NCI-H82 (cell line): ENCODE measurements at places on chromosomes 1 and 21.

DNA sequence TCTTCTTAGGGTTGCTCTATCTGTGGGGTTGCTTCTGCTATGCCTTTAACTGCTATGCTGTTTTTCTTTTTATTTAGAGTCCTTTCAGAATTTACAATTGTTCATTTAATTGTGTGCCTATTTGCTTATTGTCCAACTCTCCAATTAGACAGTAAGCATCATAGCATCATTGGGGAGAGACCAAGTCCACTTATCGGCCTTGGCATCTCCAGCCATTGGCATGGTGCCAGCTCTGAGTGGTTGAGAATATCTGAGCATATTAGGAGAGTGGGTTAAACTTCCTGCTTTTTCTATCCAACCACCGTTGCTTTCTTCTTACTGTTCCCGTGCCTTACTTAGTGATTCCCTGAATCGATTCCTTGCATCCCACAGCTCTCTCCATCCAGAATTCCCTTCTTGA lies 535.0 kb downstream of the AJAP1 start:
- no peak for DNase-seq

- DNase-seq = peak; percentile 59
These were observed 283.5 kb downstream of the C1orf94 start for GRCh38 chr1:34460193-34460592.

DNA sequence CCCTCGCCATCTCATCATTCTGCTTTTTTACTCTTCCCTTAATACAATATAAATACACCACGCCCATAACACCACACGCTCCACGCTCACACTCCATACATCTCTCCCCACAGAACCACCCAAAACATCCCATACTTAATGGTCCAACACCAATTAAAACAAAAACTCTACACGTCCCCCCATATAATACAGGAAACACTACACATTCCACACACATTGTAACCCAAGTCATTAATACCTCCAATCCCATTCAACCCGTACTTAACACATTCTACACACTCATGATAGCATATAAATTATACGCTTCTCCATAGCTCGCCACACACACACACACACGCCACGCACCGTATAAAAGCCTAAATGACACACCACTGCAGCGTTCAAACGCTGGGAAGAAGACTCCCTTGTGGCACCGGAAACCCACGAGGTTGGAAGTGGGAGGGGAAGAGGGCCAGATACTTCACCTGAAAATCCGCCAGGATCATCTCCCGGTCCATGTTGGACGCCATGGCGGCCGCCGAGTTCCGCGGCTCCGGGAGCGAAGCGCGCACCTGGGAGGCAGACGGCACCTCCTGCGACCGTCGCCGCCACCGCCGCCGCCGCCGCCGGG lies 659 bp downstream of the FAF1 start:
- peak; percentile 69 for DNase-seq

DNA sequence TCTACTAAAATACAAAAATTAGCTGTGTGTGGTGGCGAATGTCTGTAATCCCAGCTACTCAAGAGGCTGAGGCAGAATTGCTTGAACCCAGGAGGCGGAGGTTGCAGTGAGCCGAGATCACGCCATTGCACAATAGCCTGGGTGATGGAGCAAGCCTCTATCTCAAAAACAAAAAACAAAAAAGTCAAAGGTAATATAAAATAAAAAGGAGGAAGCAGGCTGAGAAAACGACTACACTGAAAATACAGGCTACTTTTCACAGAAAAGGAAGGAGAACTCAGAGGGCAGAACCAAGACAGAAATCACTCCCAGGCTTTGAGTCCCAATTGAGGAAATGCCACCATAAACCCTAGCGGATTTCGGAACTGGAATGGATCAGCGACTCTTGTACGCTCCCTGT lies 5.9 kb upstream of the A3GALT2 start:
- no peak for DNase-seq

DNA sequence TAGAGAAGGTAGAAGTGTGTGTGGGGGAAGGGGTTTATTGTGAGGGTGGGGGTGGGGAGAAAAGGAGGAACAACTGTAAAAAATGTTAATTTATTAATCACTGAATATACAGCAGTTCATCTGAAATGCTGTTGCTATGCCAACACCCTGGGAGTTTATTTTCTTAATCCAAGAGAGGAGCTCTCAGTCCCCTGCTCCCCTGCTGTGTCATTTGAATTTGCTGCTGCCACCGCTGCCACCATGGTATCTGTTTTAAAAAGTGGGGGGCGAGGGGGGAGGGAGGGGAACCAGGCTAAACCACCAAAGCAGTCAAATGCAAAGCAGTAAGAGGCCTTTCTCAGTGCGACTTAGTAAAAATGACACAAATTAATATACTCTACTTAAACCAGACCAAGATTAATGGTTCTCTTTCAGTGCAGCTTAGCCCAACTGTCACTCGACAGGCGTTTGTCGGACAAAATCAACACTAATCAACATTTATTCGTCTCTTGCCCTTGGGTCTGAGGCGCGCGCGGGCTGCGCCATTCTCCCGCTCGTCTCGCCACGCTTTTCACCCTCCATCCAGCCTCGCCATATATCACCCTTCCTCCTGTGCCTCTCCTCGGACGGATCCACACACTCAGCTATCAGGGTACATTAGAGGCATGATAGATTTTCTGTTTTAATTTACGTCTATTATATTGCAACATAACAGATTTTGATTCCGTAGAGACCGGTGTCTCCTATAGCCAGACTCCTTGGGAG lies 76.2 kb downstream of the PBX1 start:
- DNase-seq = no peak

DNA sequence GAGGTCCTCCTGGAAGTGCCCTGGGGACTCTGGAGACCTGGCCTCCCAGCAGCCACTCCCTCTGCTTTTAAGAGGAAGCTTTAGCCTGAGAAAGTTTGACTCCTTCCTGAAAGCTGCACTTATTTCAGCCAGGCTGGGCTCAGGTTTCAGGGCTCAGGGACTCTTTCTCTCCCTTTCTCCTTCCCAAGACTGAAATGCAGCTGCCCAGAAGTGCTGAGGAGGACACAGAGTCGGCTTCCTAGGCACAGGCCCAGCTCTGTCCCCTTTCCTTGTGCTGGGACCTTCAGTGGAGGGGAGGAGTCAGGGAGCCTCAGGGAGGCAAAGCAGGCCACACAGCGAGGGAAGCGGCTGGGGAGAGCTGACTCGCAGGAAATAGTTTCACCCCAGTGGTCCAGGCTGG lies 137.3 kb downstream of the NAV1 start:
- no peak for DNase-seq

- DNase-seq = peak; percentile 80
These were observed 626 bp upstream of the HLCS start for GRCh38 chr21:36966821-36967768.

DNA sequence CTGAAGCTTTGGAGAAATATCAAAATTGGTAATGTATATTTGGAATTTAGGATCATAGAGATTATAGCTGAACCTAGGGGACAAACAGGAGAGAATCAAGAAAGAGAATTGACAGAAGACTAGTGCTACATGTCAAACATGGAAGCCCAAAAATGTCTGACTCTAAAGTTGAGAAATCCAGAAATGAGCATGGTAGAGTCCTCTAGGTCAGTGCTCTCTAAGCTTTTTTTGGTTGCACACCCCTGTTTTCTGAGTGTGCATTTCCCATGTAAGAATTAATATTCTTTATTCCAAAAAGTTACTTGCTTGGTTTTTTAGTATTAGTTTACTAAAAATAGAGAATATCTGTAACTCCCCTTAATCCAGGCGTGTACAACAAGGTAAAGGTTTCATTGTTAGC lies 25.6 kb downstream of the NFYC start:
- DNase-seq = no peak

- peak; percentile 76 for DNase-seq
These were observed 16.1 kb downstream of the TNFRSF8 start for GRCh38 chr1:12078938-12079861.

GRCh38 chr1:29196863-29197589 lies 15.3 kb upstream of the SRSF4 start:
- no peak for DNase-seq

- DNase-seq = no peak
These were observed 28.6 kb upstream of the DUSP23 start for GRCh38 chr1:159752135-159752580.

DNA sequence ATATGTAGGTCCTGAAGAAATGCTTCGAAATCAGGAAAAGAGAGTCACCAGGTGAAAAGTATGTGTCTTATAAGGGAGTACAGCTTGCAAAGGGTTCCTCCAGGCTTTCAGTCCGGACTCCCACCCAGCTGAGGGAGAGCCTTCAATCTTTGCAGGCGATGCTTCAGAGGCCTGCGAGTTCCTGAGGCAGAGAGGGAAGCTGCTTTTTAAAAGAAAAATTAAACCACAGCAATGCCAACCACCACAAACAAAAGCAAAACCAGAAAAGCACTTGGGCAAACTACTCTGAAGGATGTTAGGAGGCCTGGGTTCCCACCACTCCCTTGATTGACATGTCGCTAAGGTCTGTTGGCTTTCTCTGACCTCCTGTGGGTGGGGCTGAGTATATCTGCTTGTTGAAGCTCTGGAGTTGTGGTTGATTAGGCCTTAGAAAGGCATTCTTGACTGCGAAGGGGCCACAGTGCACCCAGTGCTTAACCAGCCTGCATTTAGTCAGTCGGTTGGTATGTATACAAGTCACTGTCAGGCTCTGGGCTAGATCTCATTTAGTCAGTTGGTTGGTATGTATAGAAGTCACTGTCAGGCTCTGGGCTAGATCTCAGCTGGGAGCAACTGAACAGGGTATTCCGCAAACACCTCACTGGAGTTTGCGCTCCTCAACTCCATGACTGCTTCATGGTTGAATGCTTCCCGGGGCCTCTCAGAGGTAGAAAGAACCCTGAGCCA lies 1.2 kb downstream of the NIPAL3 start:
- peak; percentile 30 for DNase-seq

DNA sequence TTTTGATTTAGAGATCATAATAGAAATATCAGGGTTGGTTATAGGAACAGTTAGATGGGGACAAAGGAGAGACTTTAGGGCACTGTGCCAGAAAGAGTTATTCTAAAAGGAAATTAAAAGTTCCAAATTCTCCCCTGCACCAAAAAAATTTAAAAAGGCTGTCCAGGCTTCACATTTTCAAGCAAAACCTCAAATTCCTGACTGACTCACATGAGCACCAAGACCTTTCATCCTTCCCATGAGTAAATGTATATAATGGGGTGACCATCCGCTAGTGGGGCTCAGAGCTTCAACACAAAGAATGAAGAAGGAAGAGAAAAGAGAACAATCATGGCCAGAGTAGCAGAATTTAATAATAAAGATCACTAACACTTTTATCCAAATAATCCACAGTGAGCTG lies 131.6 kb upstream of the MROH9 start:
- no peak for DNase-seq

DNA sequence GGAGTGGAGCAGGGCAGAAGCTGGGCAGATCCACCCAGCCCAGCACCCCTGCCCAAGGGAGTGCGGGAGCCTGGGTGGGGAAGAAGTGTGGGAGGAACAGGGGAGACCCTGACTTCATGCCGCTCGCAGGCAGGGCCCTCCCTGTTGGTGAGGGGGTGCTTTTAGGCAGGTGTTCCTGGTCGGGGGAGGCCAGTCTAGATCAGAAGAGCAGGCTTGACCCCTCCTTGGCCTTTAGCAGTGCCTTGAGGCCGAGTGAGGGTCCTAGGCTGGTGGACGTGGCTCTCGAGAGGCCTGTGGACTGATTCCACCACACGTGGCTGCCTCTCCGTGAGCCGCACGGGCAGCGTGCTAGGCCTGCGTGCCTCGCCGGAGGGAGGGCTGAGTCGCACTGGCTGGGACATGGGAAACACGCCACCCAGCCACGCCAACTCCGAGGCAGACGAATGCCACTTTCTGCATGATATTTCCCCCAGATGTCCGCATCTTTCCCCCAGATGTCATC lies 19.4 kb upstream of the COL18A1 start:
- no peak for DNase-seq

- peak; percentile 53 for DNase-seq
These were observed 648 bp upstream of the ADAR start for GRCh38 chr1:154608397-154609270.

DNA sequence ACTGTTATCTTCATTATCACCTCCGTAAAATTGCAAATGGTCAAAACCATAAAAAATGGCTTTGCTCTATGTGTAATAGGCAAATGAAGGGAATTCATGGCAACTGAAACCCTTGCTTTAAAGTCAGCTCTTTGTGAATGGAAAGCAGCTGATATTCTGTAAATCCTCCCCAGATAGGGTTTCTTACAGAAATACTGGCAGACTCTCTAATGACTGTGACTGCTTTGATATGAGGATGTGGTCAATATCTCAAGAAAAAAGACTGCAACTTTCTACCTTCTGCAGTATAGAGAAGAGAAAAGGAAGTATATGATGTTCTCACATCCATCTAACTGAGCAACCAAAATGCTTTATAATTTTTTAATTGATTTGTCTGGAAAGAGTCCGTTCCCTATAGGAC lies 193.1 kb downstream of the ST6GALNAC3 start:
- DNase-seq = no peak

DNA sequence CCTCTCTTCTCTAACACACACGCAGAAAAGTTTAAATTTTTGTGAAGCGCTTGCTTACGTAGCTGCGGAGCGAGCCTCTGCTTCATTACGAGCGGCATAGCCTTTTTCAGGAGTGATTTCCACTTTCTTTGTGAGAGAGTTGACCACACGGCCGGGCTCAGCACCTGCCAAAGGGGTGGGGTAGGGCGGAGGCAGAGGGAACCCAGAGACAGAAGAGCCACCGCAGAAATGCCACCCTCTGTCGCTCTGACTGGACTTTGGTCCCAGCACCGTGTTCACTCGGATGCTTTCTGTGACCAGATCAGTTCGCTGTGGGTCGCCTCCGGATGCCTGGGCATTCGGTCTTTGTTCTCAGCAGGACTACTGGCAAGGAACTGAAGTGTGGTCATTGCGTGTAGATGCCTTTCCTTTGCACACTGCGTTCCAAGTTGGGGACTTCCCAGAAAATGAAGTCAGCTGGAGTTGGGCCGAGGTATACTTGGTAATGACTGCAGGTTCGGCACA lies 883 bp downstream of the CHODL start:
- DNase-seq = peak; percentile 53

DNA sequence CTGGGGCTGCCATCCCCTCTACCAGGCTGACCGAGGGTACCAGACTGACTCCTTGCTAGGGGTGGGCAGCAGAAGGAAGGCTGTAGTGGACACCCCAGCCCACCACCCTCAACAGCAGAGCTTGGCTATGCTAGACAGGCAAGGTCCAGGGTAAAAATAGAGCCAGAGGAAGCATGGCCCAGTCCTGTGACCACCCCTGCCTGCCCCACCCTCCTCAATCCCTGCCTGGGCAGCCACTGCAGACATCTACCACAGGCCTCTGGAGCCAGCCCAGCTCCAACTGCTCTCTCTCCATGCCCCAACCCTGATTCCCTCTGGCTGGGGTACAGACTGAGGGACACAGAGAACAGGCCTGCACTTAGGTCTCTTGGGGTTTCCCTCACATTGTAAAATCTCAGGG lies 1.7 kb downstream of the S100A1 start:
- DNase-seq = no peak

DNA sequence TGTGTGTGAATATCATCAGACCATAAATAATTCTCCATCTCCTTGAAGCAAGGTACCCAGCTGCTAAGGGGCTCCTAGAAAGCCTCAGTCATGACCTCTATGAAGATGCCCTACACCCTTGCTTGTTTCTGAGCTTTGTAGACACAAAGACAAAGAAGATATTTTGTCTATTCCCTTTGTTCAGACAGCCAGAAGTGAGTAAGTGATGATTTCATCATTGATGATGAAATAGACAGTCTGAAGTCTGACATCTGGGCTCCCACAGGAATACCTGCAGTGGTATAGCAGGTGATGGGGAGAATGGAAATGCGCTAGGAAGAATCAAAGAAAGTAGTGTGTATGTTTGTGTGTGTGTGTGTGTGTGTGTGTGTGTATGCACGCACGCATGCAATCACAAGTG lies 82.2 kb upstream of the DPT start:
- no peak for DNase-seq

GRCh38 chr1:31196685-31197084 lies 43.0 kb downstream of the NKAIN1 start:
- no peak for DNase-seq
